ENCODE measurements at places on chromosomes 6 and 20. TPM values are rescaled to one million over a fixed set of nuclear protein-coding genes. Genes with fewer than 3 reads are reported as not detected.

- no peak for DNase-seq
Observed at GRCh38 chr6:167317172-167317571, 7.7 kb upstream of the TTLL2 start.

DNA sequence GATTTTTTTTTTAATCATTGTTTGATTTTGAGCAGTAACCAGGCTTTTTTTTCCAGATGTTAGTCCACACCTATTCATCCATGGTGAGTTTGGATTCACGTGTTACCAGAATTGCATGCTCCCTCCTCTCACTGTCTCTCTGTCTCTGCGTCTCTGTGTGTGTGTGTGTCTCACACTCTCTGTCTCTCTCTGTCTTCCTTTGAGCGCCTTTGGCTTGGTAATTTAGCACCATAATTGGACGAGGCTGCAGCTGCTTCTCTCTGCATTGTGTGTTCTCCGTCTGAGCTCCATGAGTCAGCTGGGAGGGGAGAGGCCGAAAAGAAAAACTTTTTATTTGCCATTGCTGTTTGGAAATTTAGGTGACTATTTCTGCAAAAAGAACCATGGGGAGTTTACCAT lies 3.4 kb downstream of the TFAP2B start:
- no peak for DNase-seq

GRCh38 chr20:57653546-57653900 lies 33.3 kb upstream of the ZBP1 start:
- no peak for DNase-seq

GRCh38 chr6:128925765-128926164 lies 42.8 kb downstream of the LAMA2 start:
- DNase-seq = no peak

DNA sequence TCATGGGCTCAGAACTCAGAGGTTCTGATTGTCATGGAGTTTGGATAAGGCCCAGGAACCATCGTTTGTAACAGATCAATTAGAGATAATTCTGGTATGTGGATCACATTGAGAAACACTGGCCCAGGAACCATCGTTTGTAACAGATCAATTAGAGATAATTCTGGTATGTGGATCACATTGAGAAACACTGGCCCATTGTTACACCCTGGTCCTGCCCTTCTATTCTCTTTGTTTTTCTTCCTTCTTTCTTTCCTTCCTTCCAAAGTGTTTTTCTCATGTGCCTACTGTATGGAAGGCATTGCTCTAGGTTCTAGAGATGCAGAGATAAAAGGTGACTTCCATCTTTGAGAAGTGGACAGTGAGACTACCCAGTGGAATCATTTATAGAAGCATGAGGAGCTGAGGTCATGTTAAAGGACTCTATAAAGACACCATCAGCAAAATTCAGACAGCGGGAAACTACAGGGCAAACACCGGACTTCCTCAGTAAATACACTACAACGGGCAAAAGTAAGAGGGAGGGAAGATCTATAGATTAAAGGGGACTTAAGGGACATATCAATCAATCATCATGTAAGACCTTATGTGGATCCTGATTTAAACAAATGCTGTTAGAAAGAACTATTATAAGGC lies 153.8 kb downstream of the UNC5CL start:
- DNase-seq = no peak

GRCh38 chr6:98027898-98028297 lies 744.9 kb upstream of the MMS22L start:
- DNase-seq = no peak

GRCh38 chr6:20266851-20267608 lies 54.8 kb upstream of the MBOAT1 start:
- no peak for DNase-seq

DNA sequence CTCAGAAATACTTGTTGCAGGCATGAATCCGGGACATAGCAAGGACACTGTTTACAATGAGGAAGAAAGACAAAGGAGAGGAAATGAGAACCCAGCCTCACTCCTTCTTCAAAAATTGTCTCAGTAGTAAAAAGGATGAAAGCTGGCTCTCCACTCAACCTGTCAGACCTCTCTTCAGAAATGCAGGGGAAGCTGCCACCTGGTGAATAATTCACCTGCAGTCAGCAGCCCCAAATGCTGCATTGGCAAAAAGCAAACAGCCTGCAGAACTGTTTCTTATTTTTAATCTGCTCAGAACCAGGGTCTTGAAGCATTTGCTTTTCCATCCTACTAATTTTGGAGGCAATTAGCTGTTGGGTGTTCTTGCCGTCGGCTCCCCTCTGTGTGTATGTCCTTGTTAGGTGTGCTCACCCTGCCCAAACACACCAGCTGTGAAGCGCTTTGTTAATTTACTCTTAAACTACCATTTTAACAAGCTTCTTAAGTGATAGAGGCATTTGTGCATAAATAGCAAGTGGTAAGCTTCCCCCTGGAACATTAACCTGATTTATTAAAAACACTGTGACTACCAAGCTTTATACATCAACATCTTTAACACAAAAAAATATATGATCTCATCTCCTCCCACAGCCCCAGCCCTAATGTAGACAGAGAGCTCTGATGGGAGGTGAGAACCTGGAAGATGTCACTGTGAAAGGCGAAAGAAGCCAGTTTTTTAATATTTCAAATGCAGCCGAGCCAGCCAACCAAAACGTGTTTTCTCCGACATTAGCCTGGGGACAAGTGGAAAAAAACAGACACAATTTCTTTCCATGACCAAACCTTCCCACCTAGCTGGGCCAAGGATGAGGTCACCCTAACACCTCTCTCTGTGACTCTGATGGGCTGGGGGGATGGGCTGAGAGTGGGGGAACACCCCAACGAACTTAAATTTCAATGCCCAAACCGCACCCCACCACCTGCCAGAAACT lies 451.0 kb upstream of the SULF2 start:
- no peak for DNase-seq

- DNase-seq = no peak
Observed at GRCh38 chr20:36481380-36482043, 59.8 kb upstream of the MYL9 start.

DNA sequence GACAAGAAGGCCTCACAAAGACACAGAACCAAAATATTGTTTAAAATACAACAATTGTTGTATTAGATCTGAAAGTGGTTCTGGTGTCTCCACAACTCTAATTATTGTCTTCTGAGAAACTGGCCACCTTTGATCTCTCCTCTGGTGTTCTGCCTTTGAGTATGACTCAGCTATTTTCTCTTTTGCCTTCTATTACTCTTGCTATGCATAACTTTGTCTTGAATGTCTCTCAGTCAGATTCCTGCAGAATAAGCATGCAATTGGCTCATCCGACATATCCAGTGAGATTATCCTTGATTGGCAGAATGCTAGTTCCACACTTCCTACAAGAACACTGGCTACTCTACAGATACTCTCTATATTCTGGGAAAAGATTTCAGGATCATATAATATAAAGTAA lies 14.3 kb upstream of the EPM2A start:
- DNase-seq = peak; percentile 76

DNA sequence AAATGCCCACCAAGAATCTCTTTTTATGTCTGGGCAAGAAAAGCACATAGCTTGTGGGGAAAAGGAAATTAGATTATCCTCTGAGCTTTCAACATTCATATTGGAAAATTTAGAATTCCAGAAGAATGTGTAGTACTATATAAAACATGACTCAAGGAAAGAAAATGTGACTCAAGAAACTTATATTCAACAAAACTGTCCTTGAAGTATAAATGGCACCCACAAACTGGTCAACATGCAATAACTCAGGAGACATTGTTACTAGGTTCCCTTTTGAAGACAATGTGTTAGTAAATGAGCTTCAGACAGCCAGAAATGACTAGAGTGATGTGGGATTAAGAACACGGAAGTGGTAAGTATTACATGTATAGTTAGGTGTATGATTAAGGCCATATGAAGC lies 26.1 kb upstream of the TINAG start:
- peak; percentile 59 for DNase-seq

DNA sequence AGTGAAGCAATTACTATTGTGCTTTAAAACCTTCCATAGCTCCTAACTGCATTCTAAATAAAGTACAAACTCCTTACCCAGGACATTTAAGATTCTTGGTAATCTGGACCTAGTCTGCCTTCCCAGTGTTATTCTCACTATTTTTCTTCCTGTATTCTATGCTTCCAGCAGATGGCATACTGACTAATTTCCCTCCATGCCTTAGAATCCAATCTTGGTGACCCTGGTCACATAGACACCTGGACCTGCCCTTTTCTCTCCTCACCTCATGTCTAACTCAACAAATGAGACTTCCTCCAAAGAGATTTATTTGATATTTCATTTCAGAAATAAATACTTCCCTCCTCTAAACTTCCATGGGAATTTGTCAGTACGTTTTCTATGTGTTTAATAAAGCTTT lies 25.8 kb downstream of the ROS1 start:
- peak; percentile 26 for DNase-seq

DNA sequence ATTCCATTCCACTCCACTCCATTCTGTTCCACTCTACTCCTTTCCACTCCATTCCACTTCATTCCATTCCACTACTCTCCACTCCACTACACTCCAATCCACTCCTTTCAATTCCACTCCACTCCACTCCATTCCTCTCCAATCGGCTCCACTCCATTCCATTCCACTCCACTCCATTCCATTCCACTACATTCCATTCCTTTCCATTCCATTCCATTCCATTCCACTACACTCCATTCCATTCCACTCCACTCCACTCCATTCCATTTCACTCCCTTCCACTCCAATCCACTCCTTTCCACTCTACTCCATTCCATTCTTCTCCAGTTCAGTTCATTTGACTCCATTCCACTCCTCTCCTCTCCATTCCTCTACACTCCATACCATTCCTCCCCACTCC lies 26.2 kb upstream of the DEFB125 start:
- DNase-seq = no peak

GRCh38 chr20:14657266-14658005 lies 320.0 kb upstream of the FLRT3 start:
- DNase-seq = no peak

DNA sequence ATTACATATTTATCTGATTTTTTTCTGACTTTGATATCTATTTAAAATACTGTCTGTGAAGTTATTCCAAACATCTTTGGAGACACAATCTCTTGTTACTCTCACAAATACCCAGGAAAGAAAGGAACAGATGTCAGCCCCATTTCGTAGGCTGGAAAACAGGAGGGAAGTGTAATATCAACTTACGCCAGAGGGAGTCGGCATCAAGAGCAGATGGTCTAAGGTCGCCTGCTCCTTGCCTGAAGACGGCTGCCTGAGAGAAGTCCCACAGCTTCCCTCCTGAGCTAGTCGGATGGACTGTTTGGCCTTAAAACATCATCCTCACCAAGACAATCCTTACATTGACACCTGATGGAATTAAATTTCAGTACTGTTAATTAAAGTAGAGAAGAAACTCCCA lies 13.4 kb downstream of the CST7 start:
- DNase-seq = no peak

DNA sequence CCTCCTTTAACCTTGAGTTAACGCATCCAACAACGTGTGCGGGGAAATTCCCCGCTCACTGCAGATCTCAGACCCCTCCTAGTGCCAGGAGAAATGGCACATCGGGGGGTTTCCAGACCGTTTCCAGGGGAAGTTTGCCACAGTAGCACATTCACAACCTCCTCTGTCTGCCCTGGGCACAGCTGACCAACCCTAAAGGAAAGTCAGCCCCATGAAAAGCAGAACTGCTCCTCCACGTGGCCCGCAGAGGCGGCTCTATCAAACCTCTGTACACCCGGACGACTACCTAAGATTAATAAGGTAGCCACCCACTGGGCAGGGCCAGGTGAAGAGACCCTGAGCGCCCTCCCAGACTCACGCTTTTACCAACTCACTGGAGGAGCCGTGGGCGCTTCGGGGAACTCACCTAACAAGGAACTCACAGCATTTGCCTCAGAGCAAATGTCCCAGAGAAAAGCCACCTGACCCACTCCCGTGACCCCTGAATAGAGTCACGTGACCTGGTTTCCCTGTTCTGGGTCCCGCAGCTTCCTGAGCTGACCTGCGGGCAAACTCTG lies 93.1 kb downstream of the PRND start:
- no peak for DNase-seq

GRCh38 chr6:5653801-5654200 lies 352.9 kb downstream of the NRN1 start:
- no peak for DNase-seq

GRCh38 chr6:83459663-83460062 lies 28.8 kb upstream of the ME1 start:
- no peak for DNase-seq

DNA sequence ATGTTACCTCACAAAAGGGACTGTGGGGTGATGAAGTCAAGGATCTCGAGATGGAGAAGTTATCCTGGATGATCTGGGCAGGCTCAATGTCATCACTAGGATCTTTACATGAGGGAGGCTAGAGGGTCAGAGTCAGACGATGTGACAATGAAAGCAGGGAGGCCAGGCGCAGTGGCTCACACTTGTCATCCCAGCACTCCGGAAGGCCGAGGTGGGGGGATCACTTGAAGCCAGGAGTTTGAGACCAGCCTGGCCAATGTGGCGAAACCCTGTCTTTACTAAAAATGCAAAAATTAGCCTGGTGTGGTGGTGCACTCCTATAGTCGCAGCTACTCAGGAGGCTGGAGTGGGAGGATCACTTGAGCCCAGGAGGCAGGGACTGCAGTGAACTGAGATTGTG lies 68.8 kb downstream of the TTLL2 start:
- no peak for DNase-seq

TMEM217 gene
- total RNA-seq = 0.09 TPM

CDH26 gene
- not detected for total RNA-seq

ZNF831 gene
- 0.98 TPM for total RNA-seq

TTLL9 gene
- 0.41 TPM for total RNA-seq

OPRM1 gene
- total RNA-seq = not detected

FLRT3 gene
- 0.54 TPM for total RNA-seq

AIF1 gene
- not detected for total RNA-seq

All from fibroblast of the aortic adventitia (primary cell).